Stimulated activated CD8-positive, alpha-beta memory T cell treated with anti-CD3 and anti-CD28 coated beads, Interleukin-4, amount 100 ng/mL, for 4 hours (primary cell): ENCODE measurements at places on chromosomes 4 and X.

DNA sequence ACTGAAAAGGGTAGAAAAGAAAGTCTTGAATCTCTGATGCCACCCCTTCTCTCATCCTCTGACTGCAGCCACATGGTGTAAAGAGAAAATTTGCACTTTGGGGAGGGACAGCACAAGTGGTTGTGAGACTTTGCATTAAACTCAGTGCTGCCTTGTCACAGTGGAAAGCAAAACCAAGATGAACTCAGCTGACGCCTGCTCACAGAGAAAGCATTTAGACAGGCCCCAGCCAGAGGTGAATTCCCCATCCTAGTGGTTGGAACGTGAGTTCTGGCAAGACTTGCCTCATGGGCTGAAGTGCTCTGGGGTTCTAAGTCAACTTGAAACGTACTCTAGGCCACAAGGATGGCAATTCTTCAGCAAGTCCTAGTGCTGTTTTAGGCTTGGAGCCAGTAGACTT, 1101.4 kb downstream of the ADGRL3 start:
- no peak for DNase-seq

DNA sequence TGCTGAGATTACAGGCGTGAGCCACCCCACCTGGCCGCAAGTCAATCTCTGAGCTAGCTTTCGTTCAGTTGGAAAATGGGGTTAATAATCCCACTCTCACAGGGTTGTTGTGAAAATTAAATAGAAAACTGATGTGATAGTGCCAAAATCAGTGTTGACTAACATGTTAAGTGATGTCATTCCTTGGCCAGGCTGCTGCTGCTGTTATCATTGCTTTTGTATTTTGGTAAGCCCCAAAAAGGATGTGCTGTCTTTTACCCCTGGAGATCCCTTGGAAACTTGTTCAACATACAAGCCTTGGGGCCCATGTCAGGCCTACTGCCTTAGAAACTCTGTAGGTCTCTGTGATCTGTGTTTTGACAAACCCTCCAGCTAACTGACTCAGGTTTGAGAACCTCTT, 106.3 kb downstream of the AFF1 start:
- no peak for DNase-seq

DNA sequence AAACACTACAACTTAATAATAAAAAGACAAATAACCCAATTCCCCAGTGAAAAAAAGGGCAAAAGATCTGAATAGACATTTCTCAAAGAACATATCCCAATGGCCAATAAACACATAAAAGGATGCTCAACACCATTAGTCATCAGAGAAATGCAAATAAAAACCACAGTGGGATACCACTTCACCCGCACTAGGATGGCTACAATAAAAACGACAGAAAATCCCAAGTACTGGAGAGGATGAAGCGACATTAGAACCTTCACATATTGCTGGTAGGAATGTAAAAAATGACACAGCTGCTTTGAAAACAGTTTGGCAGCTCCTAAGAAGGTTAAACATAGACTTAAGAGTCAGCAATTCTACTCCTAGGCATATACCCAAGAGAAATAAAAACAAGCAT, 140.6 kb upstream of the ARX start:
- no peak for DNase-seq

DNA sequence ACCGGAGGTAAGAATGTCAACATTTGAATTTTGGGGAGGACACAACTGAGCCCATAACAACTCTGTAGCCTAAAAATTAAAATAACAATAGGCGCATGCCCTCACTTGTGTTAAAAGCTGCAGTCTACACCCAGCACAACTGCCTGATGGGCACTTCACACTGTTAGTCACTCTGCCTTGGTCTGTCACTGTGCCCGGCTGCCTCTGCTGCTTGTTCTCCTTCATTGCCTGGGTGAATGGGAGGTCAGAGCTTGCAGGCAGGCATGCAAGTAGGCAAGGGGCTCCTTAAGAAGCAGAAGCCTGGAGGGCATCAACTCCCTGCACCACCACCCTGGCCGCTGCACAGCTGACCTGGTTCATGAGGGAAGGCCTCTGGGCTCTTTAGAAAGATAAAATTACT, 374.8 kb downstream of the MID1IP1 start:
- no peak for DNase-seq

GRCh38 chr4:54102531-54103106, 2.7 kb downstream of the GSX2 start:
- no peak for DNase-seq

- no peak for DNase-seq
Measured at GRCh38 chrX:29535212-29536162, 679.9 kb upstream of the MAGEB2 start.

DNA sequence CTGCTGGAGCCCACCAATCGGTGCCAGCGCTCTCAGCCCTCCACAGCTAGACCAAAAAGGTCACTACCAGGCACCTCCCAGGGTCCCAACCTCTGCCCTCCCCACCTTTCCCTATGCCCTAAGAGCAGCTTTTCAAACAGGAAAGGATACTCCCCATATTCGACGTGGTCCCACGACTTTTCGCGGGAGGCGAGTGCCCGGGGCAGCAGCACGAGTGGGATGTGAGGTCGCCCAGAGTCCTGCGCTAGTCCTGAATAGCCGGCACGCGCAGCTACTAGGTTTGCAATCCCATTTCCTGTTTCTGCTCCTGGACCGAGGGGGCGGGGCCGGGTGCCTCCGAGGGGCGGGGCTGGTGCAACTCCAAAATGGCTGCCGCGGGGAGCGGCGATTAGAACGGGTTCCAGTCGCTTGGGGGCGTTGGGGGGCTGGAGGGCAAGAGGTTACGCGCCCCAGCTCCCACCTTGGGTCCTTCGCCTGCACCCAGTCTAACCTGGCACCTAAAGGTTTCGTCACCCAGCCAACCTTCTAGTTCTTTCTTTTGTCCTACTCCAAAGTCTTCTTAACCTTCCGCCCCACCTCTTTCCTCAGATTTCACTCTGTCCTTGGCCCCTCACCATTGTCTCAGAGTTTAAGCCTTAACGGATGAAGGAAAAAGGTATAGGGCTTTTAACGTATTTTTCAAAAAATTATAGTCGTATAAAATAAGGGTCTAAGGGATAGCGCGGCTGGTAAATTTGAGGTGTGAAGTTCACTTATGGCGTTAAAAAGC, 85.0 kb upstream of the TENT5D start:
- DNase-seq = no peak

- DNase-seq = no peak
Measured at GRCh38 chr4:46908148-46908547, 897 bp downstream of the COX7B2 start.

DNA sequence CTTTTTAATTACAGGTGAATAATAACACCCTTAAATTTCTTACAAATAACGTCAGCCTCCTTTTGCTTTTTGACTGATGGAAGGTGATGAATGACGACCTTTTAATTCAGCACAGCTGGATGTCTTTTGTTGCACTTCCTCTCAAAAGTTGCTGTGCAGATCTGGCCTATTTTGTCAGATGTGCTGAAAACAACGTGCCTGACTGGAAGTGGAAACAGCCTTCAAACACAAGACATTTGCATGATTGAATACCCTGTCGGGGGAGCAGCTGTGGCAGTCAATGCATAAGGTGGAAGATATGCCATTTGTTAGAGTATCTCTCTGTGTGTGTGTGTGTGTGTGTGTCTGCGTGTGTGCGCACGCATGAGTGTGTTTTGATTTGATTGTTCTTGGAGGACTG, 579.7 kb downstream of the SPRY1 start:
- no peak for DNase-seq
